Cortex of kidney (tissue), 1 donor: ENCODE measurements at places on chromosomes 16 and 17.

DNA sequence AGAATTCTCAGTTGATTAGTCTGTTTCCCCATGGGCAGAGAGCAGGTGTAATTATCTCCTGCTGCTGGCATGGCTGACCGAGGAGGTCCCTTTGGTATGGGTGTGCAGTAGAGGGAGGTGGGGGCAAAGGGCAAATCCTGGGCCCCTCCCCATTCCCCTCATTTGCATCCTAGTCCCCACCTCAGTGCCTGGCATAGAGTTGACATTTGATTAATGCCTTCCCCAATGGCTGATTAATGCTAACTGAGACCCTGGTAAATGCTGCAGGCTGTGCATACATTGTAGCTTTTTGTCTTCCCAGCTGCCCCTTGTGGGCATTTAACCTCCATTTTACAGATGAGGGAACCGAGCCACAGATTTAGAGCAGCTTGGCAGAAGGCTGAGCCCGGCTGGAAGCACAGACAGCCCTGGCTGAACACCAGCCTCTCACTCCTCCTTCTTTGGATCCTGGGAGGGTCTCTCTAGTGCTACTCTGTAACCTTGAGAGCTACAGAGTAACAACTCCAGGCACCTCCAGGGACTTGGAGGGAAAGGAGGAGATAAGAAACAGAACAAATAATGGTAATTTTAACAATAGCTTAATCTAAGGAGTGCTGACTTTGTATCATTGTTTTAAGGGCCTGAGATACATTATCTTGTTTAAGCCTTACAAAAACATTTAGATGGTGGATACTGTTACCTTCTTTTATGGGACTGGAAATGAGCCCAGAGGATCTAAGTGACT, 5.1 kb downstream of the PLCG2 start:
- no peak for DNase-seq

DNA sequence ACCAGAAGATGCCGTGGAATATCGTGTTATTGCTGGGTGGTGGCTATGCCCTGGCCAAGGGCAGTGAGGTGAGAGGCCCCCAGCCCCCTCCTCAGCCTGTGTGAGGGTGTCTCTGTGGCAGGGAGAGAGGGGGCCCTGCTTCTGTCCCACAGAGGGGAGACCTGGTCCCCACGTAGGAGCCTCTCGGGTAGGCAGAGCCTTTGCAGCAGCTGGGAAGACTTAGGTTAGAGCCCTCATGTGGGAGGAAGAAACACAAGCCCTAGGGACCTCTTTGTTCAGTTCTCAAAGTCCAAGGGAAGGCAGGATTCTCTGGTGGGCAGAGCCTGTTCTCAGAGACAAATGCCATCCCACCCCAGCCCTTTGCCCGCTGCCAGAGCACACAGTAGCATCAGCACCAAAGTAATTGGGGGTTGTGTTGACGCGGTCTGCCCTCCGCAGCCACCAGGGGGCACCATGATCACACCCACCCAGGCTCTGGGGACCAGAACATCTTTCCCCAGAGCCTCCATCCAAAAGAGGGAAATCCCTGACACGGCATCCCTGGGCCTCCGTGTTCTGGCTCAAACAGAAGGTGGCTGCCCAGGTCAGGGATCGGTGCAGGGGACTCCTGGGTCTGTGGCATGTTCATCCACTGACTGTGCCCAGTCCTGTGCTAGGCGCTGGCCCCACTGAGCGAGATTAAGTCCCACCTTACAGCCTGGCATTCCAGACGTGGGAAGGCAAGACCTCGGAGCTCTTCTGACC, 11.5 kb upstream of the FOXN1 start:
- no peak for DNase-seq

GRCh38 chr17:77429969-77430752, 289.4 kb downstream of the SEC14L1 start:
- DNase-seq: no peak

GRCh38 chr17:79154951-79155585, 80.4 kb downstream of the ENGASE start:
- no peak for DNase-seq

DNA sequence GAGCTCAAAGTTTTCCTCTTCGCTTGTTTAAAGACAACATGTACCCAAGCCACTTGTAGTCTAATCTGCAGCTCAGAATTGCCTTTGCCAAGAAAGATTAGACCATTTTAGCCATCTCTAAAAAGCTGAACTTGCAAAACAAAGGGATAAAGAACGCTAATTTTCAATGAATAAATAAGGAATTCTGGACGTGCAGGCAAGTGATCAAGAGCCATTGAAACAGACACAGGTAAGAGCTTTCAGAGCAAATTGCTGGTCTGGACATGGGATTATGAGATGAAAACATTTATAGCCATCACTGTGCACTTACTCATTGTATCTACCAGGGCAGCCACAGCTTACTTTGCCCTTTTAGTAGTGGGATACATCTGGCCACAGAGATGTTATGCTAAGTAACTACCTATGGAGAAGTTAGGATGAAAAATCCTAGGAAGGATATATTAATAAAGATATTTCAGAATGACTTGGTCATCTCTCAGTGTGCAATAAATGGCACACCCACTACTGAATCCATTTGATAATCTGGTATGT, 44.4 kb downstream of the RND2 start:
- DNase-seq: no peak

- DNase-seq: no peak
These were observed 20.2 kb upstream of the GUCY2D start for GRCh38 chr17:7982173-7982572.

- DNase-seq: no peak
These were observed 3.6 kb upstream of the MMP15 start for GRCh38 chr16:58021661-58022551.

DNA sequence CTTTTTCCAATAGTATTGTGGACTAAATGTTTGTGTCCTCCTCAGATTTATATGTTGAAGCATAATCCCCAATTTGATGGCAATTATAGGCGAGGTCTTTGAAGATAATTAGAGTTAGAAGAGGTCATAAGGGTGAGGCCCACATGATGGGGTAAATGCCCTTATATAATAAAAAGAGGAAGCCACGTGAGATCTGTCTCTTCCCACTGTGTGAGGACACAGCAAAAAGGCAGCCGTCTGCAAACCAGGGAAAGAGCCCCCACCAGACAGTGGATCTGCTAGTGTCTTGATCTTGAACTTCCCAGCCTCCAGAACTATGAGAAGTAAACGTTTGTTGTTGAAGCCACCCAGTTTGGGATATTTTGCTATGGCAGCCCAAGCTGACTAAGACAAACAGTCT, 76.0 kb downstream of the LYRM1 start:
- no peak for DNase-seq

DNA sequence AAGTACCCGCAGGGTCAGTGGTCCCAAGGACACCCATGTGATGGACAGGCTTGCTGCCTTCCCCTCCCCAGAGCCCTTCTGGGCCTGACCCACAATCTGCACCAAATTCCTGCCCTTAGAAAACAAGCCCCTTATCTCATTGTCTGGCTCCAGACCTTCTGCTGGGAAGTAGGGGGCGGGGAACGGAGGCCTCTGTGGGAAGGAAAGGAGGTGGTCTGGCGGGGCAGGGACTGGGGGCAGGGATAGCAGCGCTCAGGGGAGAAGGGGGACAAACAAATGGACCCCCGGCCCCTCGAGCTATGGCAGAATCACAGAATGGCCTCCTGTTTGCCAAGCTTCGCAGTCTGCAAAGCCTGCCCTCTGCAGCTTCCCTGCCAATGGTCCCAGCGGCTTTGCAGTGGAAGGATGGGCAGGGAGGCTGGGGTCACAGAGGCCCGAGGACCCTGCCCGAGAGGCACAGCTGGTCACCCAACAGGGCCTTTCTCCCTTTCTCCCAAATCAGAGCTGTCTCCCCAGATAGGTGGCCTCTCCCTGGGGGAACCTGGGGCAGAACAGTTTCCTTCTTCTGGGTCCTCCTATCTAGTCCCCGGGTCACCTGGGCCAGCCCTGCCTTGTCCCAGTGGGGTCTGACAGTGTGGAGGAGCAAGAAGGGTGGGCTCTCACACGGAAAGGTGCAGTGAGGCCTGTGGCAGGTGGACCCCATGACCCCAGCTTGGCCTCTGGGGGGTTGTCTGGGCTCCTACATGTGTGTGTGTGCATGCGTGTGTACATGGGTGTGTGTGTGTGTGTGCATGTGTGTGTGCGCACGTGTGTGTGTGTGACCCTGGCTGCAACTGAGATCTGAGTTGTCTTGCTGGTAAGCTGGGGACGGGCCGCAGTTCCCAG, 25.5 kb downstream of the TMEM235 start:
- DNase-seq: no peak

DNA sequence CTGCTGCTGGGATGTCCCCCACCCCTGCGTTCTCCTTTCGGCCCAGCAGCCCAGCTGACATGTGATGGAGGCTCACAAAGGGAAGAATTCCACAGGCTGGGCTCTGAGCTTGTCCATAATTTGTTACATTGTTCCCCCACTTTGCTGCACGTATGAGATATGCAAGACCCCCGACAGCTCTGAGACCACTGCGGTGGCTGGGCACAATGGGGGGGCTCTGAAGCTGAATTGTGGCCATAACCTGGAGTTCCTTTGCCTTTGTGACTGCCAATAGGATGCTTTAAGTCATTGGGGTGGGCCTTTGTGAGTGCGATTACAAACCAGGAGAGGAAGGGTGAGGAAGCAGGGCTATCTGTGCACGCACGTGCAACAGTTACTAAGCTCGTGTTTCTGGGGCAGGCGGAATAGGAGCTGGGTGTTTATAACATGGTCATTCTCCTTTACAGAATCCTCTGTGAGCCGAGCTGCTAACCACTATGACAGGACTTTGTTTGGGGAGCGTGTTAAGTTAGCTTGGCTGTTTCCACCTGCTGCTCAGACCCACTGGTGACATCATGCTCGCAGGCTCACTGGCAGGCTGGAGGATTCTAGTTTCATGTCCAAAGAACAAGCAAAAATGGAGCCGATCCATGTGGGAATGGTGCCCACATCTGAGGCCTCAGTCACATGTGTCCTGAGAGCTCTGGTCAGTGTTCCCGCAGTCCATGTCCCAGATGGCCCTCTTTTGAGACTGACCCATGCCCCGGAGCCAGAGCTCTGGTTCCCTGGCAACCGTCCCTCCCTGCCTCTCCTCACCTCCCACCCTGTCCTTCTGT, 208.3 kb upstream of the SALL1 start:
- DNase-seq: no peak

- no peak for DNase-seq
These were observed 1.1 kb upstream of the CHAD start for GRCh38 chr17:50469671-50470305.

DNA sequence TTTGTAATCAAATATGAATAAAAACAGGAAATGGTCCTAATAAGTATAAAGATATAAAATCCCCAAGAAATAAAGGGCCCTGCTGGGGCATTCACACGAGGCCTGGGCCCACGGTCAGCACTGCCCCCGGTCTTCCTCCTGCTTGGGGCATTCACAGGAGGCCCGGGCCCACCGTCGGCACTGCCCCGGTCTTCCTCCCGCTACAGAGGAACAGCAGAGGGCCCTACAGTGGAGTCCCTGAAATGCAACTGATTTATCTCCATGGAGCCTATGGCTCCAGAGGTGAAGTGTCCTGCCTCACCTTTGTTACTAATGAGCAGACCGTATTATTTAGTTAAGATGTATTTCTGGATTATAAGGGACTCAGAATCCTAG, 46.5 kb downstream of the MAP1LC3B start:
- no peak for DNase-seq

DNA sequence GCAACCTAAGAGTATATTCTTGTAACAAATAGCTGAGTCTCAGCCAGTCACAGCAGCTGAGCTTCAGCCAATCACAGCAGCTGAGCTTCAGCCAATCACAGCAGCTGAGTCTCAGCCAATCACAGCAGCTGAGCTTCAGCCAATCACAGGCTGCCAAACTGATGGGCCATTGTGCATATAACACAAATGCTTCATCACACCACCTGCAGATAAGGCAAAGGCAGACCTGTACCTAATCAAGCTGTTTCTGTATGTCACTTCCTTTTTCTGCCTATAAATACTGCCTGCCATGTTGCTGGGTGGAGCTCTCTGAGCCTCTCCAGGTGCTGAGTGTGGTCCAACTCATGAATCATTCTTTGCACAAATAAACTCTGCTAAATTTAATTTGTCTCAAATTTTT, 19.9 kb downstream of the MYH13 start:
- DNase-seq: no peak

- DNase-seq: no peak
These were observed 21.0 kb downstream of the MYLK3 start for GRCh38 chr16:46727184-46727583.

- DNase-seq: no peak
These were observed 94.9 kb downstream of the ANKRD11 start for GRCh38 chr16:89395150-89396142.

DNA sequence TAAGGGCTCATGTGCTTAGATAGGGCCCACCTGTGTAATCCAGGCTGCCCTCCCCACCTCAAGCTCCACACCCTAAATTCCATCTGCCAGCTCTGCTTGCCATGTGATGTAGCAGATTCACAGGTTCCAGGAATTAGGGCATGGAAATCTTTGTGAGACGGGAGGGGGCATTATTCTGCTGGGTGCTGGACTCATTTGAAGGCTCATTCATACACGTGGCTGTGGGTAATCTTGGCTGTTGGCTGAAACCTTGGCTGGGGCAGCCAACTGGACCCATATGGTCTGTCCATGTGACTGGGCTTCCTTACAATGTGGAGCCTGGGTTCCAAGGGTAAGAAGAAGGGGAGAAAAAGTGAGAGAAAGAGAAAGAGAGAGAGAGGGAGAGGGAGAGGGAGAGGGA, 115.1 kb downstream of the CYLD start:
- no peak for DNase-seq

DNA sequence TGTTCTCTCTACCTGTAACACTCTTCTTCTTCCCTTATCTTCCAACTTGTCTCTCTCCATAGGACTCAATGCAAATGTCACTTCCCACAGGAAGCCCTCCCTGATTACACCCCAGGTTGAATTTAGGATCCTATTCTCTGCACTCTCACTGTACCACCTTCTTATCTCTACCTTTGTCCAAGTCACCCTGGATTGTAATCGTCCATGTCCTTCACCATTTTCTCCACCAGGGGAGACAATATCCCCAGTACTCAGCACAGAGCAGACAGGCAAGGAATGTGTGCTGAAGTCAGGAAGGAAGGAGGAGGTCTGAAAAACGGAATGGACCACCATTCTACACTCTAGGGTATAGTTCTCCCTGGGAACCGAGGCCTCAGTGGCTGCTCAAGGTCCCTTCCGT, 14.2 kb downstream of the C16orf82 start:
- DNase-seq: no peak
